Body of pancreas (tissue), 4 donors: ENCODE measurements at places on chromosomes 5 and 9. TPM values are rescaled to one million over a fixed set of nuclear protein-coding genes. Genes with fewer than 3 reads are reported as not detected.

DNA sequence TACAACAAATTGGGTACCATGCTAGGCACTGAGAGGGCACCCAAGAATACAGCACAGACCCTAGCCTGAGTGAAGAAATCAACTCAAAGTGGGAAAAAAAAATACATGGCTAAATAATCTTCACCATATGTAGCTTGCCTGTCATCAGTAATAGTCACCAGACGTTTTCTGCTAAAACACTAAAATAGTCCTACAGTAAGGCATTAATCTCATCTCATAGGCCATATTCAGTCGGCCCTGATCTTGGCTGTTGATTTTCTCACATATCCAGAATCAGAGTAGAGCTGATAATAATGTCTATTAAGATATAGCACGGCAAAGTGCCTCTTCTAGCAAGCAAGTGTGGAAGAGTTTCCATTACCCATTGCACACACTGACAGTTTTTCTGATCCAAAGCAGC lies 322.1 kb upstream of the SLC30A5 start:
- DNase-seq = no peak
- H3K27ac ChIP-seq = no peak overlapping the region
- H3K4me3 ChIP-seq = no peak overlapping the region
- H3K27me3 ChIP-seq = no peaks in the 10 kb centered on the region
- no peaks in the 10 kb centered on the region for H3K4me1 ChIP-seq

GRCh38 chr9:16023446-16023845 lies 470.6 kb downstream of the CCDC171 start:
- no peaks in the 10 kb centered on the region for H3K27me3 ChIP-seq
- no peak overlapping the region for H3K4me3 ChIP-seq
- H3K4me1 ChIP-seq = no peaks in the 10 kb centered on the region

DNA sequence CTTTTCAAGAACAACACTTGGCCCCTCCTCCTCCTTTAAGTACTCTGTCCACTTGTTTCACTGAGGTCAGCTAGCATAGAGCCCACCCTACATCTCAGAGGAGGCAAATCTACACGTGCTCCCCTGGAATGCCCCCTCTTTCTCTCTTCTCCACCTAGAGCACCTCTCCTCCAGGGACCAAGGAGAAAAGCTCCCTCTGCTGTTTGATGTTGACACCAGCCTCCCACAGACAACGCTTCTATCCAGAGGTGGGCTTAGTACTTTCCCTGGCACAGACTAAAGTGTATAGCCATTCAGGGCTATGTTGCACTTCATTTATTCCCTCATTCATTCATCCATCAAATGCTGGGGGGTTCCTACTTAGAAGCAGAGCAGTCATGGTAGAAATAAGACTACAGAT lies 68.2 kb upstream of the TAF1L start:
- H3K27me3 ChIP-seq = no peaks in the 10 kb centered on the region
- no peaks in the 10 kb centered on the region for H3K36me3 ChIP-seq
- H3K4me3 ChIP-seq = no peak overlapping the region
- no peaks in the 10 kb centered on the region for H3K4me1 ChIP-seq

DNA sequence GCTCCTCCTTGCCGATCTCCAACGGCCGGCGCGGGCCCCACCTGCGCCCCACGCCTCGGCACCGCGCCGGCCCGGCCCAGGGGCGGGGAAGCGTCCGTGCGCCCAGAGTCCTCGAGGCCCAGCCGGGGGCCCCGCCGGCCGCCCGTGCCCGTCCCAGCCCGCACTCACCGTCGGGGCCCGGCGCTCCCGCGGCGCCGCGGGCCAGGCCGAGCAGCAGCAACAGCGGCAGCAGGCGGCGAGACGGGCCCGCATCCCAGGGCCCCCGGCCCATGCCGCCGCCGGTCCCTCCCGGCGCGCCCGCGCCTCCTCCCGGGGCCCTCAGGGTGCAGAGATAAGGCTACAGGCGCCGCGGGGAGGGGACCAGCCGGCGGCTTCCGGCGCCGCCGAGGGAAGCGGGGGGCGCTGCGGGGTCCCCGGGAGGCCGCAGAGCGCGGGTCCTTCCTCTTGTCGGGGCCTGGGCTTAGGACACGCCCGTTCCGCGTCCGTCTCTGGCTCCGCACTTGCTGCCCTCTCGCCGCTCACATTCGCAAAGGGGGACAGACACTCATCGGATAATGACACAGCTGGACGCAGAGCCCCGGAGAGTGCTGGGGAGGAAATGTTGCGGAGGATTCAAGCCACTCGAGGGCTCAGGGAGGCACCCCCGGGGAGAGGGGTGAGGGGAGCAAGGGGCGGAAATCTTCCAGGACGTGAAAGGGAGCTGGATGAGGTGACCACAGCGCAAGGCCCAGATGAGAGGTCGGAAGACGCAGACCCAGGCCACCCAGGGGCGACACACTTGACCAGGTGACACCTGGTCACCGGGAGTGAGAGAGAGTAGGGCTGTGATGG lies at the start of gene SUSD1:
SUSD1 (minus strand) TSS at position 333 of the 831 bp plus-strand sequence; CDS start at position 271, 62 bp downstream.
- peak; percentile 35 for DNase-seq
- H3K4me1 ChIP-seq = peaks cover 22% of the 10 kb centered on the region
- H3K36me3 ChIP-seq = no peaks in the 10 kb centered on the region
- H3K4me3 ChIP-seq = peak within 1 kb of the TSS; percentile 45
- H3K27ac ChIP-seq = peak within 1 kb of the TSS; percentile 52
- H3K27me3 ChIP-seq = no peaks in the 10 kb centered on the region

DNA sequence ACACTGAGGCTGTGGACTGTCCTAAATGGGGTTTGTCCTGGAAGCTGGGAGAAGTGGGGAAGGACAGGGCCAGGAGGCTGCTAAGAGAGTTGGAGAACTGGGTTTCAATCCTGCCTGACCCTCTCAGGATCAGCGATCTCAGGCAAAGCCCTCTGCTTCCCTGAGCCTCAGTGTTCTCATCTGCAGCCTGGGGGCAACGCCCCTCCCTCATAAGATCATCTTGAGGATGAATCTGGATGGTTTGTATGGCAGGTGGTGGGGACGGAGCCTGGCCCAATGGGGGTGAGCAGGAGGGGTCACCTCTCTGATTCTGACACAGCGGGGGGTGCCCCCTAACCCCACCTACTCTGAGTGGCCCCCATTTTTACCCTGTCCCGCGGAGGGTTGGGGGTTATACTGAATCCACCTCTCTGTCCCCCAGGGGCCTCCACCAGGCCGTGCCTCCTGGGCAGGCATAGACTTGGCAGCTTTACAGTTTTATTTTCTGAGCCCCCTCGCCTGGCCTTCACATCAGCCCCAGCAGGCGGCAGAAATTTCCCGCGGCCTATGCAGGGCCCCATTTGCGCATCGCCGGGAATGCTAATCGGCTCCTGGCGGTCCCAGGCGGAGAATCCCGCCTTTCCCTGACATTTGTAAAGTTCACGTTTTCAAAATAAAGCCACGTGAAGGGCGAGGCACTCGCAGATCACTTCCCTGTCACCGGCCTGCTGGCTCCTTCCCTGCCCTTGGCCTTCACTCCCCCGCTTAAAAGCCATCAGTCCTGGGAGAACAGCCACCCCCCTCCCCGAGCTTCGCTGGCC lies 17.8 kb upstream of the LAMC3 start:
- no peaks in the 10 kb centered on the region for H3K36me3 ChIP-seq
- H3K27ac ChIP-seq = no peak overlapping the region
- H3K27me3 ChIP-seq = no peaks in the 10 kb centered on the region
- no peak for DNase-seq

DNA sequence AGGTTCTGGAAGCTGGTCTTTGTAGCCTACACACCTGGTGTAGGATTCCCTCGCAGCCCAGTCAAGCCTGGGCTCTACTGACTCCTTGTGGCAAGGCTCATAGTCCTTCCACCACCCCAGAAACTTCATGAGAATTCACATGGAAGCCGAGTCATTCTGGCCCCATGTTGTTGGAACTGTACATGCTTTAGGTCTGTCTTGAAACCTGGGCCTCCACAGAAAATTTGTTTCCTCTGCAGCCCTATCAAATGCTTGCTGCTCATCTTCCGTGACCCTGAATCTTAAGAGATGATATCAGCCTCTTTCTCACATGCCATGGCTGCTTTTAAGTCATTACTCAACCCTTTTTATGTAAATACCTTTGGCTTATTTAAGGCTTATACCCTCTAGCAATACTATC lies 113.4 kb upstream of the GRHPR start:
- H3K4me3 ChIP-seq = no peak overlapping the region
- H3K27ac ChIP-seq = no peak overlapping the region
- no peaks in the 10 kb centered on the region for H3K36me3 ChIP-seq
- peak; percentile 17 for DNase-seq
- H3K4me1 ChIP-seq = no peaks in the 10 kb centered on the region
- H3K27me3 ChIP-seq = no peaks in the 10 kb centered on the region

DNA sequence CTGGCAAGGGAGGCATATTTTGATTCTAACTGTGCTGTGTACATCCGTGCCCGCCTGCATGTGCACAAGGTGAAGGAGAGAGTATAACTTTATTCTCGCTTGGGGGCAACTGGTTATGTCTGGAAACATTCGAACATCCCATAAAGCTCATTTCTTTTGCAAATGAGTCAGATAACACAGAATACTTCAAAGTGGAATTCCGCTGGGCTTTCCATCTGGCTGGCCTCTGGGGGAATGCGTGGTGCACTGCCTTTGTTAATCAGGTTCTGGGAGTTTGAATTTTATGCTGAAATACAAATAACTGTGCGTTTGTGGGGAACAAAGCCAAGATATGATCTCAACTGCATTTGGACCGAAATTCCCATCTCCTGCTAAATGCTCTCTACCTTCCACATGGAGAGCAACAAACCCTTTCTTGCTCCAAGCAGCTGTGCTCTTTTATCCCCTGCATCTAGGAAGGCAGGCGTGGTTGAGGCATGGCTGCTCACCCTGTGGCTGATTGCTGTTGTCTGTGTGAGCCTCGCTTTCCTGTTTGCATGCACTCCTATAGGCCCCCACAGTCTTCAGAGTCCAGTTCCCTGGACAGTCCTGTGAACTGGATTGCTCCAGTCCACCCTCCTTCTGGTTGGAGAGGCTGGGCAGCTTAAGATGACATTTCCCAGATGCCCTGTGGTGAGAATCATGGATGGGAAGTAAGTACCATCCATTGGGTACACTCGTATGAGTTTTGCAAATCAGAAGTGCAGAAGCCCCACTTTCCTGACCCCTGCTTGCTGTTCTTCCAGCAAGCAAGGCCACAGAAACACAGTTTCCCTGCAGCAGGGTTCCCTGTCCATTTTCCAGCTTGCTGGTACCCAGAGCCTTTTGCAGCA lies 82.9 kb upstream of the ALDH1B1 start:
- H3K4me1 ChIP-seq = peaks cover 14% of the 10 kb centered on the region
- no peak overlapping the region for H3K4me3 ChIP-seq
- H3K27me3 ChIP-seq = no peaks in the 10 kb centered on the region
- peak overlapping the region; percentile 28 for H3K27ac ChIP-seq
- no peaks in the 10 kb centered on the region for H3K36me3 ChIP-seq
- no peak for DNase-seq

DNA sequence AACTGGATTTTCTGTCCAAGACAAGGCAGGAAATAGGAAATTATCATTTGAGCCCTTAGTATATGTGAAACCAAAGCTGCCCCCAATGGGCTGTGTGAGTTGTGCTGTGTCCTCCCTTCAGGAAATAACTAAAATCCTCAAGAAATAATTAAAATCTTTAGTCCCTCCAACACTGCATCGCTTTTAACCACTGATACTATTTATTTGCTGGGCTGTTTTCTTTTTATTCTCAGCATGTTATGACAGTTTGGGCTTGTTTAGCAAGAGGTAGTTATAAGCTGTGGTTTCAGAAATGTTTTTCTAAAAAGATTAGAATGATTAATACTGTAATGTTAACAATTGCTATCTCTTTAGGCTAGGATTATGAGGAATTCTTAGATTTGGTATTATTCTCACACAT lies 187.0 kb upstream of the KCNN2 start:
- H3K4me3 ChIP-seq = no peak overlapping the region
- H3K4me1 ChIP-seq = peaks cover 16% of the 10 kb centered on the region

GRCh38 chr5:172854971-172855370 lies 20.9 kb downstream of the ERGIC1 start:
- DNase-seq = no peak
- H3K27ac ChIP-seq = peak overlapping the region; percentile 60
- no peak overlapping the region for H3K4me3 ChIP-seq

DNA sequence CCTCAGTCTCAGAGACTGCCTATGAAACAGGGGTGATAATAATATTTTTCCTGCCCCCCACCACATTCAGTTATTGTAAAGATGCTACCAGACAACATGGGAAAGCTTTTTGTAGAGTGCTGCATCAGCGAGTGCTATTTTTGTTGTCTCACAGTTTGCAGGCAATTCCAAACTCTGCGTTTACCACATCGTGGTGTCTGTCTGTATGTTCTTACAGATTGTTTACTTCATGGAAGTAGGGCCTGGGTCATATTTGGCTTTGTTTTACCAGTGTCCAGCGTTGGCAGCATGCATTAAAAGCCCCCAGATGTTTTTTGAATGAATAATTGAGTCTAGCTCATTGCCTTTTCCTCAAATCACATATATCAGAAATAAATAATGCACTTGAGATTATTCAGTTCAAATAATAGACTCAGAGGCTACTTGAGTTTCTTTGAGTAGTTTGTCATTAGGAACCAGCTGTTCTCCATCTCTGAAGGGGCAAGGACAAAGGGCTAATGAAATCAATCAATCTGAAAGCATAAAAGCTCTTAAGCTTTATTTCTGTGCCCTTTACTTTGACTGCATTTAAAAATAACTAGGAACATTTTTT lies 243.7 kb downstream of the CWC27 start:
- no peak overlapping the region for H3K27ac ChIP-seq
- no peak overlapping the region for H3K4me3 ChIP-seq
- no peak for DNase-seq
- no peaks in the 10 kb centered on the region for H3K36me3 ChIP-seq
- H3K4me1 ChIP-seq = no peaks in the 10 kb centered on the region
- no peaks in the 10 kb centered on the region for H3K27me3 ChIP-seq

- no peaks in the 10 kb centered on the region for H3K27me3 ChIP-seq
- no peak overlapping the region for H3K27ac ChIP-seq
- no peaks in the 10 kb centered on the region for H3K4me1 ChIP-seq
These were observed 106.6 kb downstream of the PALM2AKAP2 start for GRCh38 chr9:109886617-109887016.

DNA sequence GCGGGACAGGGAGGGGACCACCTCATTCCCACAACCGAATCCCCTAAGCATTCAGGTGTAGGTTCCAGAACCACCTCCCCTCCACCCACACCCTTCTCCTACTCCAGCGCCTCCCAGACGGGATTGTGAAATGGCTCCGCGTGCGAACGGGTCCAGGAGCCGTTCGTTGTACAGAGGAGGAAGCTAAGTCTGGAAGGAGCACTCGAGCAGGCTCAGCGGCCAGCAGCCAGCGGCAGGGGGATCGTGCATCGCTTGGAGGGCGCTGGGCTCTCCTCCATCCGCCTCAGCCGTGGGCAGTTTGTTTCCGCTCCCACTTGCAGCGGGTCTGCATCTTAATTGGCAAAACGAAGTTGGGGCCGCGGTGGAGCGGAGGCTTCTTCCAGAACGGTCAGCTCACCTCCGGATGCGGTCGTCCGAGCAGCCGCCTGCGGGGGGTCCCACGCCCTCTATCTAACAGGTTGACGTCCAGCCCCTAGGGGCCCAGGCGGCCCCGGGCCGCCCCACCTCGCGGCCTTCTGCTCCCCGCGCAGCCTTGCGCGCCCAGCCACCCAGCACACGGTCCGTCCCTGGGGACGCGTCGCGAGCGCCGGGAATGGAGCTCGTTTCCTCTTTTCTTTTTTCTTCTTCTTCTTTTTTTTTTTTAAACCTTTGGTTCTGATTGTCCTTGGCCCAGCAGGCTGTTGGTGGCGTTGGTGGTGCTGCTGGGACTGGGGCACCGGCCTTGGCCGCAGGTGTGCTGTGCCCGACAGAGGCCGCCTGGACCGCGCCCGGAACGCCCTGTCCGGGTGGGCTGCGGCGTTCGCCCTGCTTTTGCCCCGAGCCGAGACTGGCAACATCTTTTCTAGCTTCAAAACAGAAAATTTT lies 3.9 kb upstream of the BARX1 start:
- no peaks in the 10 kb centered on the region for H3K36me3 ChIP-seq
- no peak for DNase-seq
- no peak overlapping the region for H3K27ac ChIP-seq
- H3K4me3 ChIP-seq = no peak overlapping the region
- H3K27me3 ChIP-seq = peaks cover 65% of the 10 kb centered on the region

The ORM2 gene
- total RNA-seq = not detected

The PDE8B gene
- 15.8 TPM for total RNA-seq

The OTP gene
- not detected for total RNA-seq

The SPATA31A3 gene
- total RNA-seq = not detected

The ENDOG gene
- 24.9 TPM for total RNA-seq

The LCN6 gene
- total RNA-seq = not detected
